ENCODE measurements at places on chromosomes 5 and 9.
A peak's percentile ranks its signal among the peaks of the same experiment; 100 is the strongest.

GRCh38 chr9:69604568-69605219 is 67.5 kb downstream of the APBA1 start:
- DNase-seq: no peak

DNA sequence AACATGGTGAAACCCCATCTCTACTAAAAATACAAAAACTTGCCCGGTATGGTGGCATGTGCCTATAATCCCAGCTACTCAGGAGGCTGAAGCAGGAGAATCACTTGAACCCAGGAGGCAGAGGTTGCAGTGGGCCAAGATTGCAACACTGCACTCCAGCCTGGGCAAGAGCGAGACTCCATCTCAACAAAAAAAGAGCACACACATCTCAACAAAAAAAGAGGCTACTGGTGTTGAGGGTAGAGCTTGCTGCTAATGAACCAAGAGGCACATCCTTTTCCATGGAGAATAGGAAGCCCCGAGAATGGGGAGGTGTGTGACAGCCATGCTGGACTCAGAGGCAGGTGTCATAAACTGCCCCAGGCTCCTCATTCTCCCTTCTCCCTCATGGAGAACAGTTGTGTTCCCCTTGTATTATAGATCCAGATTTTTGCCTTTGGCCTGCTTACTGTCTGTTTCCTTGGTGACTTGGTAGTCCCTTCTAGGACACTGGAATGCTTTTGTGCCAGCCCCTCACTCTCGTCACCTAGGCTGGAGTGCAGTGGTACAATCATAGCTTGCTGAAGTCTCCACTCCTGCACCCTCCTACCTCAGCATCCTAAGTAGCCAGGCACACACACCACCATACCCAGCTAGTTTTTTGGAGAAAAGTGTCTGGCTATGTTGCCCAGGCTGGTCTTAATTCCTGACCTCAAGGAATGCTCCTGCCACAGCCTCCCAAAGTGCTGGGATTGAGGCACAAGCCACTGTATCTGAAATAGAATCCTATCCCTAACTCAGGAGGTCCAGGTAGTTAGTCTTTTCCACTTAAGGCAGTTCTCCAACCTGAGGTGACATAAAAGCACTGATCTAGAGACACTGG is 5.1 kb downstream of the RPL12 start:
- DNase-seq: peak; percentile 53

- DNase-seq: peak; percentile 69
Measured at GRCh38 chr5:37799865-37800421, 39.9 kb downstream of the GDNF start.

DNA sequence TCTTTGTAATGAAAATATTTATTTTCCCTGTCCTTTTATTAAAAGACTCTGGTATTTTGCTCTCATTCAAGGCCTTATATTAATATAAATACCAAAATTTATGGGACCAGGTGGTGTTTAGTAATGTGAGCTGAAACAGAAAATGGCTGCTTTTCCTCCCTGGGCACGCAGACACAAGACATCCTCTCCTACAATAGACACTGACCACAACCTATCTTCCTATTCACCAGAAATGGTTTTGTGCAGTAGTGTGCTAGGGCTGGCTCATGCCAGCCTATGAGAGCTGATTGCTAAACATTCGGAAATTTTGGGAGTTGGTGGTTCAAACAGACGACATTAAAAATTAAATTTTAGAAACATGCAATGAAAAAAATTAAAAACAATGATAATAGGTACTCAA is 338.2 kb downstream of the BNC2 start:
- no peak for DNase-seq

DNA sequence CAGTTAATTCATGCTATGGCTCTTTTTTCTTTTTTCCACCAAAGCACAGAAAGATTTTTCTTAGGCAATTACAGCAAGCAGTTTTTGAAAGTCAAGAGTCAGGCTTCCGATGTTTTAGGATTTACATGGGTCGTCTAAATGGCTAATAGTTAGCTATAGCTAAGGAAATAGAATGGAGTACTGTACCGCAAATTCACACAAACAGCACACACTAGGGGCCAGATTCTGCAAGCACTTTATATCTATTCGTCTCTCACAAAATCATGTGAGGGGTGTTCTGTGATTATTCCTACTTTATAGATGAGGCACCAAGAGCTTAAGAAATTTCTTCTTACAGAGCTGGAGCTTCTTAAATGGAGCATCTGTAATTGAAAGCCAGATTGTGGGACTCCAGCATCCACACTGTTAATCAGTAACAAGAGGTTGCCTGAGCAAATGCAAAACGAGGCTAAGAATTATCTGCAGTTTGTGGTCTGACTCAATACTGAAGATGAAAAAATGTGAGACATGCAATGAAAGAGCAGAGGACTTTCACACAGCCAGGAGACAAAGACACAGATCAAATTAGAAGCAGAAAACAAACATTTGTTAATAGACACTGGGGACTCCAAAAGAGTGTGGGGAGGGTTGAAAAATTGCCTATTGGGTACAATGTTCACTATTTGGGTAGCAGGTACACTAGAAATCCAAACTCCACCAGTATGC is 62.7 kb upstream of the CTXN3 start:
- peak; percentile 53 for DNase-seq

- DNase-seq: no peak
Measured at GRCh38 chr9:83235526-83235925, 172.6 kb upstream of the RASEF start.
